KBM-7 (cell line): ENCODE measurements at places on chromosomes 1 and 21.

DNA sequence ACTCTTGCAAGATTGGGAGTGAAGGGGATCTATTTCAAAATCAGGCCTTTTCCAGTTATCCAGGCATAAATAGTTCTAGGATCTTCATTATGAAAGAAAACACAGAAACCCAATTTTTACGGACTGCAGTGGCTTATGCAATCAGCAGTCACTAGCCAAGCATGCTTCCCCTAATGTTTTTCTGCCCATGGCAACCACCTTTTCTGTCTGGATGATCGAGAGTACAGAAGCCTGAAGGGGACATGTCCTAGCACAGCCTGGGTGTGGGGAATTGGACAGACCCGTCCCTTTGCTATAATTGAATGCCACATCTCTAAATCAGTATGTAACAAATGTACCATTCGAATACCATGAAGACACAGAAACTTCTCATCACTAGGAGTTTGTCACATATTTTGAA lies 29.8 kb upstream of the NCAM2 start:
- peak; percentile 5 for DNase-seq

- DNase-seq, result no peak
These were observed 72.0 kb downstream of the ZNF281 start for GRCh38 chr1:200337831-200338230.

DNA sequence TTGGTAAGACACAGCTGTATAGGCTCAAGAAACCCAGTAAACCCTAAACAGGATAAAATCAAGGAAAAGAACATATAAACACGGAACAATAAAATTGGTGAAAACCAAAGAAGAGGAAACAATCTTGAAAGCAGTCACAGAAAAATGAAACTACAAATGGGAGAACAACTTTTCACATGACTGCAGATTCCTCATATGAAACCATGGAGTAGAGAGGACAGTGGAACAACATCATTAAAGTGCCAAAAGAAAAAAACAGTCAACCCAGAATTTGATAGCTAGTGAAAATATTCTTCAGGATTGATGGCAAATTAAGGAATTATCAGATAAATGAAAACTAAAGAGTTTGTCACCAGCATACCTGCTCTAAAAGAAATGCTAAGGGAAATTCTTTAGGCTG lies 23.9 kb upstream of the B3GALT5 start:
- DNase-seq, result no peak

DNA sequence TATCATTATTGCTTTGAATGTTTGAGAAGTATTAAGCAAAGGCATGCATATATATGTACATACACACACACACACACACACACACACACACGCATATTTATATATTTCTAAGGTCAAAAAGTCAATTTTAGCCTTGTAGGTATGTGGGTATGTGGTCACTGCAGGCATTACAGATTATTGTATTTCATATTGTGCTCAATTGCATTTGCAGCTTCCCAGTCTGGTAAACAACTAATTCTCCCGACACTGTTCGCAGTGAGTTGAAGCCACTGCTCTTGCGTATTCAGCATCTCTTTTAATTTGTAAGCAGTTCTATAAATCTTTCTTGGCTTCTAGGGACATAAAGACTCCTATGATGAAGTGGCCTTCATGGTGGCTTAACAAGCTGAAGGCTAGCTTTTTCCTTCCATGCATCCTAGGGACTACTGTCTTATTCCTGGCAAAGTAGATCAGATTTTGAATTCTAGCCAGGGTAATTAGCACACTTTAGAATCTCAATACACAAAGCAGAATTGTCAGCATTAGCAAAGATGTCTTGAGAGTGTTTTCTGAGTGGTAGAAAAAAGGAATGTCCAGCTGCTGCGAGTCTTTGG lies 368.6 kb upstream of the NEGR1 start:
- DNase-seq, result no peak
